Effector CD8-positive, alpha-beta T cell (primary cell): ENCODE measurements at places on chromosomes 13 and 19.

DNA sequence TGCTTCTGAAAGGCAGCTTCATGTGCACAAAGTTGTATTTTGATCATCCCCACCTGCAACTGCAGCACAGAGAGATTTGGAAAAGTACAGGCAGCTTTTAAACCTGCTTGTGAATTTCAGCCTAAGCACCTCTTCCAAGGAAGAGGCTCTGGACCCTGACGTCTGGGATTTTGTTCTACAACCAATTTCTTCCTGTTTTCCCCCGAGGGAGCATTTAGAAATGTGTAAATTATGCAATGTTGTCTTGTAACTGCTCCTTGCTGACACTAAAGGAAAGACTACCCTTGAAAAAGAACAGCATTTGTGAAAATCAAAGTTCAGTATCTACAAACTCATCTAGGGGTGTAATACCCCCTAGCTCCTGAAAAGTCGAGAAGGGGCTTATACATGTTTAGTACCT lies 15.4 kb downstream of the MED26 start:
- no peak for DNase-seq

DNA sequence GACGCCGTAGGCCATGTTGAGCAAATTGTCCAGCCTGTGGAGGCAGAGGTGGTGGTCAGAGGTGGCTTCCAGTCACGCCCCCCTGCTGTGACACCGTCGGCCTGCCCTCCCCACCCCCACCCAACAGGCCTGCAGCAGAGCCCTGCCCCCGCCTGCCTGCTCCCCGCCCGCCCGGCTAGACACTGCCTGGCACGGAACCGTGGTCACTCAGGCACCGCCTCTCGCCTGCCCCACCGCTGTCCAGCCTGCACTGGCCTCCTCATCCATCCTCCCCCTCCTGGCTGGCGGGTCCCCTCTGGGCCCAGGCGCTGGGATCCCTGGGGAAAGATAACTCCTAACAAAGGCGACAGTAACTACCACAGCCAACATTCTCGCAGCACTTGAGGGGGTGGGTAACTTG lies 21.7 kb downstream of the PRKCSH start:
- DNase-seq, result no peak

DNA sequence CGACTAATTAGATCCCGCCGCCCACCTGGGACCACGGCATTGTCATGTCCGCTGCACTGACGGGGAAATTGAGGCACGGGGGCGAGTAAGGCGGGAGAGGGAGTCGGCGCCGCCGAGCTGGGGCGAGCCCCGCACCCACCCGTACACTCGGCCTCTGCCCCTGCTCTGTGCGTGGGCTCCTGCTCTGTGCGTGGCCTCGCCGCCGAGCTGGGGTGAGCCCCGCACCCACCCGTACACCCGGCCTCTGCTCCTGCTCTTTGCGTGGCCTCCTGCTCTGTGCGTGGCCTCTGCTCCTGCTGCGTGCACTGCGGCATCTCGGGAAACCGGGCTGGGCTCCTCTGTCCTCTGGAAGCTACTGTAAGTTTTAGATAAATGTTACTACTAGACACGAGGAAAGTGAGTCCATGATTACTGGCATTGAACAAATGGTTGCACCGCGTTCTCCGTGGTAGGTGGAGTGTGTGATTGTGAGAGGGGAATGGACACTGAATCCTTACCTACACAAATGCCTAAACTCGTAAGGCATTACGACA lies 826 bp upstream of the C1QTNF9 start:
- DNase-seq, result no peak

DNA sequence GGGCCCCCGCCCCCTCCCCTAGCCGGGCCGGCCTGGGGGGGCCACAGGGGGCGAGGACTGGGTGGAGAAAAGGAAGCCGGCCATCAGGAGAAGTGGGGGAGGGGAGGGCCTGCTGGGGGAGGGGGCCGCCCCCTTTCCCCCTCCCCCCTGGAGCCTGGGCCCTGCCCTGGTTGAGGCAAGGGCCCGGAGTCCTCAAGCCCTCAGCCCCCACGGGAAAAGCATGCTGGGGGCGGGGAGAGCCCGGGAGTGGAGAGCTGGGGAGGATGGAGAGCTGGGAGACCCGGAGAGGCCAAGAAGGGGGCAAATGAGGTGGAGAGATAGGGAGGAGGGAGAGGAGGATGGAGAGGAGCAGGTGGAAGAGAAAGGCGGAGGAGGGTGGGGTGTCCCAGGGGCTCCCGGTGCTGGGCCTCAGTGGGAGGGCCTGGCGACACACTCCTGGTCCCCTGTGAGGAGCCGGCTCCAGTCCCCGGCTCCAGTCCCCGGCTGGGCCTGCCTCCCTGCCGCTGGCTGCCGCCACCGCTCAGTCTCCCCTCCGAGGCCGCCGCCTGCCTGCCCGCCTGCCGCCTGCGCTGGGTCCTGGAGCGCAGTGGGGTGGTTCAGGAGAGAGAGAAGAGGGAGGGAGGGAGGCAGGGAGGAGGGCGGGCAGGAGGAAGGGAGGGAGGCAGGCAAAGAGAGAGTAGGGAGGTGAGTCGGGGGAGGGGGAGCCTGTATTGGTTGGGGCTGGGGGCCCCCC lies at the start of gene GRIK5:
GRIK5 (minus strand) TSS at position 588 of the 733 bp plus-strand sequence. CDS start 4,436 bp downstream, outside the sequence.
- no peak for DNase-seq

DNA sequence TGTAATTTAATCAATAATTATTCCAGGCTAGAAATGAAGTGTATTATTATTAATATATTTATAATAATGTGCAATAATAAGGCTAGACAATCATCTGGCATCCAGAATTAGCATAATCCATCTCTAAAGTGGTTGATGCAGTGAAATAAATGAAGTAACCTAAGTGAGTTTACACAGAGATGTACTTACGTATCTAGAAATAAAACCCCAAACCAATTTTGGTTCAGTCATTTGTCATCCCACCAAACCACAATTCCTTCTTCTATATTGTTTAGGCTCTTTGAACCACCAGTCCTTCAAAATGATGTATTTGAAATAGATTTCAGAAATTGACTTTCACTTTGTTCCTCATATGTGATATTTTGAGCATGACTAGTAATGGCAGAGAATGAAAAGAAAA lies 247.6 kb upstream of the MIR17HG start:
- no peak for DNase-seq

DNA sequence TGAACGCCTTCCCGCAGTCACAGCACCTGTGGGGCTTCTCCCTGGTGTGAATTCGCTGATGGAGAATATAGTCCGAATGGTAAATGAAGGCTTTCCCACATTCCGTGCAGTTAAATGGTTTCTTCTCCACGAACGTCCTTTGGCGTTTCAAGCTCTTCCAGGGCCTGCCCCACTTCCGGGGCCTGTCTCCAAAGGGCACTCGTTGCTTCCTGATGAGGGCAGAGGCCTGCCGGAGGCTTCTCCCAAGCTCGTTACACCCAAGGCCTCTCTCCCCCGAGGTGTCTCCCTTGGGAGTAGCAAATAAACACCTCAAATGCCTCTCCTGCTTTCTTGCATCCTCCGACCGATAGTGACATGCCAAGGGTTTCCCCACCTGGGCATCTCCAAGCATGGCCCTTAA lies 34.3 kb downstream of the ZNF473 start:
- no peak for DNase-seq

GRCh38 chr19:51116736-51117286 lies 7.9 kb upstream of the SIGLEC9 start:
- no peak for DNase-seq

GRCh38 chr13:104750377-104750776 lies 1684.2 kb upstream of the SLC10A2 start:
- no peak for DNase-seq

GRCh38 chr13:68214691-68215415 lies 984.7 kb upstream of the PCDH9 start:
- no peak for DNase-seq

GRCh38 chr19:38213911-38214625 lies 10.0 kb downstream of the DPF1 start:
- DNase-seq, result no peak

GRCh38 chr13:101996954-101997353 lies 404.9 kb downstream of the FGF14 start:
- no peak for DNase-seq

GRCh38 chr19:48719263-48720171 lies at the start of gene MAMSTR:
TSS of gene MAMSTR (minus strand) at chr19:48719725. CDS start at chr19:48719031, 694 bp downstream.
- DNase-seq, result no peak

DNA sequence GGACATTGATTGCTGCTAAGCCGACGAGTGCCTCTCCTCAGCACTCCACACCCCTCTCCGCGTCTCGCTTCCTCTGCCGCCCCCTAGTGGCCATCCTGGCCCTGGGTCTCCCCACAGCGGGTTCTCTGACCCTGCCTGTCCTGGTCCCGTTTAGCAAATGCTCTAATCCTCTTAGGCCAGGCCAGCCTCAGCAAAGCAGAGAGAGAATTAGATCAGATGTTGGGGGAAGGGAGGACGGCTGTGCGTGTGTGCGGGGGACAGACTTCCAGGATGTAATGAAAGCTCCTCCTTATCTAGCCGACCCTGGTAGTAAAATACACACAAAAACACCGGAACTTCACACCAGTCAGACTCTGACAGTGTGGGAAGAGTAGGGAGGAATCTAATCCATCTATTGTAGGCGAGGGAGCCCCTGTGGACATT lies 4.5 kb downstream of the TPRX2 start:
- DNase-seq, result peak; percentile 75

- DNase-seq, result no peak
Measured at GRCh38 chr19:14146789-14147216, 10.4 kb upstream of the ASF1B start.

DNA sequence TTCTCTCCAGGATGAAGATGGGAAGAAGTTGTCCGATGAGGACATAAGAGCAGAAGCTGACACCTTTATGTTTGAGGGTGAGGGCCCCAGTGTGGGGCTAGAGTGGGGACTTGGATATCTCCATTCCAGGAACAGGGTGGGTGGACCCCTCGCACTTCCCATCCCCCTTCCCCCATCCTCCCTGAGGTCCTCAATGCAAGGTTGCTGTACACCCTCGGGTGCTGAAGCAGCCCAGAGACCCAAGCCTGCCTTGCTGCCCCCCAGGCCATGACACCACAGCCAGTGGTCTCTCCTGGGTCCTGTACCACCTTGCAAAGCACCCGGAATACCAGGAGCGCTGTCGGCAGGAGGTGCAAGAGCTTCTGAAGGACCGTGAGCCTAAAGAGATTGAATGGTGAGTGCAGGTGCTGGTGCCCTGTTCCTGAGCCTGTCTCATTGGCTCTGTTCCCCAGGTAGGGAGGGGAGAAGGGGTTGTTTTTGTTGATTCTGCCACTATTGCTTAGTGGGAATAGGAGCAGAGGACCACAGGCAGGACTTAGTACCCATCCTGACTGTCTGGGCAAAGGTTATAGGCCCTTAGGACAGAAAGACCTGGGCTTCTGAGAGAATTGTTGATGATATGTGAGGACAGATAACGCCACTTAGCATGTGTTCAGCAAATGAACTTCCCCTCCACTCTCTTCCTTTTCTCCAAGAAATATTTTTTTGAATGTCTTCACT lies 12.0 kb downstream of the CYP4F3 start:
- DNase-seq, result no peak

DNA sequence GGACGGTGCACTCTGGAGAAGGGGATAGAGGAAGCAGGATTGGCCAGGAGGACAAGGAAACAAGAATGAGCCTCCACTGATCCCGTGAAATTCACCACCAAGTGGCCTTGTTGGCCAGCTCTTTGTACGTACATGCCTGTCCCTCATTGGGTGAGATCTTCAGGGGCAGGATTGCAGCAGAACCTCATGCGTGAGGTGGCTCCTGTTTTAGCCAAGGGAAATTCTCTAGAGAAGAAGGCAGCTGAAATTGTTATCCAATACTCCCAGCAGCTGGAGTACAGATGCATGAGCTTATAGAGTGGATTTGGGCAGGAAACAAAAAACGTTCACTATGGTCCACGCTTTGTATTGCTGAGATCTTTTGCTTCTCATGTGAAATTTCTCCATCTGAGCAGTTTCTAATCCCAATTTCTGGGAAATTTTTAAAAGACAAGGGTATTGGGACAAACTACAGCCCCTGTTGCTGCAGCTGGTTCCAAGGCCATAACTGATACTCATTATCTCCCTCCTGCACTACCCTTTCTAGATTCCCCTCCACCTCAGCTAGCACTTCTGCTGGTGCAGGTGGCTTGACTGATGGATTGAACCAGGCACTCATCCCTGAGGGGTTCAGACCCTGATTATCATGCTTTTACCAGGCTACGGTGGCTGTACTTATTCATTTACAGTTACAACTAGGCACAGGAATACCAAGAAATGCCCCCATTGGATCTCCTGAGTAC lies 3.9 kb upstream of the RNF6 start:
- DNase-seq, result no peak

DNA sequence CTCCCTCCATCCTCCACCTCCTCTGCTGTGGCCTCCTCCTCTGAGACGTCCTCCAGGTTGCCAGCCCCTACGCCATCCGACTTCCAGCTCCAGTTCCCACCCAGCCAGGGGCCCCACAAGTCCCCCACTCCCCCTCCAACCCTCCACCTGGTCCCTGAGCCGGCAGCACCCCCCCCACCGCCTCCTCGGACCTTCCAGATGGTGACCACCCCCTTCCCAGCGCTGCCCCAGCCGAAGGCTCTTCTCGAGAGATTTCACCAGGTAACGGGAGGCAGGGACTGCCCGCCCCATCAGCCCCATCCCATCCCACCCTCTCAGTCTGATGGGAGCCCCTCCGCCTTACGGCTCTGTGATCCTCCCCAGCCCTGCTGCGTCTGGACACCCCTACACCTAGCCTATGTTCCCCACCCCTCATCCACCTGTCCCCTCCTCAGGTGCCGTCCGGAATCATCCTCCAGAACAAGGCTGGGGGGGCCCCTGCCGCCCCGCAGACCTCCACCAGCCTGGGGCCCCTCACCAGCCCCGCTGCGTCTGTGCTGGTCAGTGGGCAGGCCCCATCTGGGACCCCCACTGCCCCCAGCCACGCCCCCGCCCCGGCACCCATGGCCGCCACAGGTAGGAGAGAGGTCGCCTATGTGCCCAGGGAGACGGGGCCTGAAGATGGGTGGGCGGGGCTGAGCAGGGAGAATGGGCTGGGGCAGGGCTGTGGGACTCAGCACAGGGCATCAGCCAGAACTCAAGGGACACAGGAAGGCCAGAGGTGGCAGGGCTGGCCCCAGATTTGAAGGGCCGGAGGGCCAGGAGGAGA lies 18.6 kb upstream of the EHD2 start:
- no peak for DNase-seq

DNA sequence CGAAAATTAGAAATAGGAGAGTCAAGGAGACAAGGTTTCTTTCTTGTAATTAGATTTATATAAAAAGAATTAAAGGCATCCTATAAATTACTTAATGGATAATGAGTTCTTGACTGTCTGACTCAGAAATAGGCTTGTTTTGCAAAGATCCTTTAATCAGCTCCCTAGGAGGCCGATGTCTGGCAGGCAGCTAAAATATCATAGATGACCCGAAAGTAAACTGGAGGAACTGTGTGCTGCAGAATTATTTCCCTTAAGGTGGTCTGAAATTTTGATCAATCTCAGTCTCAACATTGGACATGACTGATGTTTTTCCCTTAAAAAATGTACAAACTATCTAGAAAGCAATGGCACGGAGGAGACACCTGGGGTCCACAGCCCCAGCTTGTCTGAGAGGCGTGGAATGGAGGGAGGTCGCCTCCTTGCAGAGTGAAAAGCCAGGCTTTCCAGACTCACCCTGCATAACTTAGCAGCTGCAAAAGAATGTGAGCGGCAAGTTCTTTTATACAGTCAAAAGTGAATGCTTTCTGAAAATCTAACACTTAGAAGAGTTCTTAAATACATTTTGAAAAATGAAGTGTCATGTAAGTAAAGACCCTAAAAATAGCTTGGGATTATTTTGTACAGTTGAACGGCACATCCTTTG lies 44.8 kb downstream of the MBNL2 start:
- DNase-seq, result no peak
